ENCODE measurements at places on chromosomes 16 and 17.

GRCh38 chr16:21083729-21084268, 66.8 kb downstream of the DNAH3 start:
- DNase-seq, result peak; percentile 75

DNA sequence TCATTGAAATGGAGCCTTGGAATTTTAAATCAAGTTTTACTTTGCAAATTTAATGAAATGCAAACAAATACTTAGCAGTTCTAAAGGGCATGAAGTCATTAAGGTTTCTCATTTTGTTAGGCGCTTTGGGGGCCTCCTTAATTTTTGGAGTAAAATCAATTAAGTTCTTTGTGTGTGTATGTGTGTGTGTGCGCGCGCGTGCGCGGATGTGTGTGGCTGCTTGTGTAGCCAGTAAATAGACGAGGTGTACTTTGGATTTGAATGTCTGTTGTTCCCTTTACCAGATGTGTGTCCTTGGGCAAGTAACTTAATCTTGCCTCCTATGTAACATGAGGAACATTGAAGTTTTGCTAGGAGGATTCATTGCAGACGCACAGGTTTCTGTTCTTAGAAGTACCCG, 1051.4 kb upstream of the EEF2KMT start:
- no peak for DNase-seq

- no peak for DNase-seq
Measured at GRCh38 chr16:23141959-23142740, 7.1 kb downstream of the USP31 start.

DNA sequence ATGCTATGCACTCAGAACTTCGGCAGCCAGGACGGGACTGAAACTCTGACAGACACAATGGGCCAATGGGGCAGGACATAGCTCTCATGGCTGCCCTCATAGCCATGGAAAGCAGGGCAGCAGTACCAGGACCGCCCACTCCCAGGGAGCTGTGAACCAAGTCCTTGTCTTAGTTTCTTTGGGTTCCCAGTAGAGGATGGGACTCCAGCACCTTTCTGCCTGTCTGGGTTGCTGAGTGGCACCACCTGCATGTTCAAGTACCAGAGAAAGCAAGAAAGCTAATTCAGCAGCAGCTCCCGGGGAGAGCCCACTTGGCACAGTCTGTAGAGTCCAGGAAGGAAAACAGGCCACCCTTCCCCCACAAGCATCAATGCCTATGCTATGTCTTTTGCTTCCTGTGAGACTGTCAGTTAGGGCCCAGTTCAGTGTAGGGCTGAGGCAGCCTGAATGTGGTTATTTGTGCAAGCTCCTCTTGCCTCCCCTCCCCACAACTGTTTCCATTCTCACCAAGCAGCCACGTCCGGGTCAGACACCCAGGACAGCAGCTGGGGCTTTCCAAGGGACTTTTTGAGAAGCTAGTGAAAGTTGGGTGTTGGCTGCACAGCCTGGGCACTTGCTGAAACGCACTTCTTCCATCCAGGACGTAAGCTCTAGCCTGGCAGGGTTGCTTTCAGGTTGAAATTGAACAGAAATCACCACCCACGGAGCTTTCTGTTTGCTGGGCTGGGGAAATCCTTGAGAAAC, 7.8 kb downstream of the SUPT4H1 start:
- no peak for DNase-seq

GRCh38 chr16:598823-599739, 9.2 kb downstream of the RAB40C start:
- DNase-seq, result no peak

- no peak for DNase-seq
Measured at GRCh38 chr16:84291226-84291625, 3.5 kb upstream of the WFDC1 start.

DNA sequence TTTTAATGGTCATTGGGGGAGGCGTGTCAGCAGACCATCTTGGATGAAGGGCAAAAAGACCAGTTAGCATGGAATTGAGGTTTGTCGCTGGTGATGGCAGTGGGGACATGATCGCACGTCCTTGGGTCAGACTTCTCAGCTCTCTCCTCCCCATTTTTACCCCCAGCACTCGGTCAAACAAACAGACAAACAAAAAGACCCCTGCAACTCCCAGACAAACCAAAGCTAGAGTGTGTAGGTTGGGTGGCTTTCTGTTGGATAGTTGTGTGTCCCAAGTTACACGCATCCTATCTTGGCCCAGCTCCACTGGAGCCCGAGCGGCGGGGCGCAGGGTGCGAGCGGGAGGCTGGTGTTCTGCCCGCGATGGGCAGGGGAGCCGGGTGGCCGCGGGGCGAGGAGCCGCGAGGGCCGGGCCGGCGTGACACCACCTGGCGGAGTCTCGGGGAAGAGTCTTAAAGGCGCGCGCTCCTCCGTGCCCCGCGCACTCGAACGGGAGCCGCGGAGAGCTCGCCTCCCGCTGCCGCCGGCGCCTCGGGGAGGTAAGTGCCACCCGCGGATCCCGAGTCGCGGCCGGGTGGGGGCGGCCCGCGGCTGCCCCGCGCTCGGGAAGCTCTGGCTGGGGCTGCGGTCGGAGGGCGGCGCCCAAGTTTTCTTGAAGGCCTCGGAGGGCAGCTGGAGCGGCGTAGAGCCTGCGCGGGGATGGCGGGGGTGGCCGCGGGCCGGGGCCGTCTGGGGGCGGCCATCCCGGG, 18.5 kb upstream of the NTN1 start:
- no peak for DNase-seq

DNA sequence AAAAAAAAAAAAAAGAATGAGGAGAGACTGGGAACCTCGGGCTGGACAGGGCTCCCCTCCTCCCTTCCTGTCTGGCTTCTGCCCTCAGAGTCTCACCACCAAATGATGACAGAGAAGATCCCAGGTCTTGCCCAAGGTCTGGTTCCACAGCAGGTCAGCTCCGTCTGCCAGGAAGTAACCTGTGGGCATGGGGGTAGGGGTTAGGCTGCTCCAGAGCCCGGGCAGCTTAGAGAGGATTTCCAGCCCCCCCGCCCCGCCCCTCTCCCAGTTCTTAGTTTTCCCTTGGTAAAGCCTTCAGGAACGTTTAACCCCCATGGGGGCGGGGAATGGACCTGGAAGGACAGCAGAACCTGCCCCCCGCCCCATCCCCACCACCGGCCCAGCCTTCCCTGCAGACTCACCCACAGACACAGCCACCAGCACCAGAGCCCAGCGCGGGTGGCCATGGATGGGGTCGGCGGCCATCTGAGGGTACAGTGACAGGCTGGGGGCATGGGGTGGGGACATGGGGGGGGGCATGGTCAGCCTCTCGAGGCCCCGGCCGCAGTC, 700 bp downstream of the TLCD2 start:
- DNase-seq, result no peak

DNA sequence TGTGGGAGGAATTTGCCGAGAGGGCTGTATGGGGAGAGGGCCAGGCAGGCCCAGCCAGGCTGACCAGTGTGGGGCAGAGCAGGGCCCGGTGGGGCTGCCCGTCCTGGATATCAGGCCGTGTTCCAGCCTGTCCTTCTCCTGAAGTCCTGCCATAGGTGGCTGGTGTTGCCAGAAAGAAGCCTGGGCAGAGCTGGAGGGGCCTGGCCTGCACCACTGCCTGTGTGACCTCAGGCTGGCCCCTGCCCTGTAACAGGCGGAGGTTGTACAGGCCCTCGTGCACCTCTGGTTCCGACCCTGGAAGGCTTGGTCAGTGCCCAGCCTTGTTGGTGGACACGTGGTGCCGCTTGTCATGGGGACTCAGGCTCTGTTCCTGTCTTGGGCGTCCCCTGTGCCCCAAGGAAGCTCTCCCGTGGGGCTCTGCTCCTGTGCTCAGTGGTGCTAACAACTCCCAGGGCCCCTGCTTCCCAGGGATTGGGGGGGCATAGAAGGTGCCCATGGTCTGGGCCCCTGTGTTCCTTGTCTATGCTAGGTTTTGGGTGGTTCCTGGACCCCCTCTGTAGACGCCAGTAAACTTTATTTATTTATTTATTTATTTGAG, 33.3 kb downstream of the ADCY7 start:
- DNase-seq, result no peak

DNA sequence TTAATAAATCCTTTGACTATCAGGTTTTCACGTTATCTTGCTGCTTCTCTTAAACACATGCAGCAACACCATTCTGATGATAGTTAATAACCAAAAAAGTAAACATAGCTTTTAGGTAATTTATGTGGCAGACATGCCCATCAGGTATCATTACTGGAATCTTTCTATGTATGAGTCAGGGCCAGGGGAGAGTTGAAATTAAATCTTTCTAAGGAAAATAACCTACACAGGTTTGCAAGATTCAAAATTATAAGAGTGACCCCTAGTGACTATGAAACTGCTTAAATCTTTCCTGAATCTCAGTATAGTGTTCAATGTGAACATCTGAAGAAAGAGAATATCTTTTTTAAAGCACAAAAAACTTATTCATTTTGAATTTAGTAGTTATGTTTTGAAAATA, 666.6 kb downstream of the CDH11 start:
- DNase-seq, result no peak

DNA sequence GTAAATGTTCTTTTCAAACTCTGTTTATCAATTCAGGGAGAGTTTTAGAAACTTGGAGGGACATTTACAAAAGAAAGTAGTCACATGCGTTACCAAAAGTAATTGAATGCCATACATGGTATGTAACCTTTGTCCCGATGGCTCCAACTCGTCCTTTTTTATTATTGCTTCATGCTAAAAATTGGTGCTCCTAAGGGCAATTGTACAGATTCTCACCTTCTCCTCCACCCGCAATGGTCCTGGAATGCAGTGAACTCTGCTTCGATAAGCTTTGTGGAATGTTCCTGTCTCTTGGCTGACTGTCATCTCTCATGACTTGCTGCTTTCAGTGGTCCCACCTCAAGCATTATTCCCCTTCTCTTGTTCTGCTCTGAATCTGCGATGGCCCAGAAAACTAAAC, 20.9 kb downstream of the GNAO1 start:
- no peak for DNase-seq

- no peak for DNase-seq
Measured at GRCh38 chr16:75354170-75354569, 79.1 kb downstream of the CFDP1 start.

DNA sequence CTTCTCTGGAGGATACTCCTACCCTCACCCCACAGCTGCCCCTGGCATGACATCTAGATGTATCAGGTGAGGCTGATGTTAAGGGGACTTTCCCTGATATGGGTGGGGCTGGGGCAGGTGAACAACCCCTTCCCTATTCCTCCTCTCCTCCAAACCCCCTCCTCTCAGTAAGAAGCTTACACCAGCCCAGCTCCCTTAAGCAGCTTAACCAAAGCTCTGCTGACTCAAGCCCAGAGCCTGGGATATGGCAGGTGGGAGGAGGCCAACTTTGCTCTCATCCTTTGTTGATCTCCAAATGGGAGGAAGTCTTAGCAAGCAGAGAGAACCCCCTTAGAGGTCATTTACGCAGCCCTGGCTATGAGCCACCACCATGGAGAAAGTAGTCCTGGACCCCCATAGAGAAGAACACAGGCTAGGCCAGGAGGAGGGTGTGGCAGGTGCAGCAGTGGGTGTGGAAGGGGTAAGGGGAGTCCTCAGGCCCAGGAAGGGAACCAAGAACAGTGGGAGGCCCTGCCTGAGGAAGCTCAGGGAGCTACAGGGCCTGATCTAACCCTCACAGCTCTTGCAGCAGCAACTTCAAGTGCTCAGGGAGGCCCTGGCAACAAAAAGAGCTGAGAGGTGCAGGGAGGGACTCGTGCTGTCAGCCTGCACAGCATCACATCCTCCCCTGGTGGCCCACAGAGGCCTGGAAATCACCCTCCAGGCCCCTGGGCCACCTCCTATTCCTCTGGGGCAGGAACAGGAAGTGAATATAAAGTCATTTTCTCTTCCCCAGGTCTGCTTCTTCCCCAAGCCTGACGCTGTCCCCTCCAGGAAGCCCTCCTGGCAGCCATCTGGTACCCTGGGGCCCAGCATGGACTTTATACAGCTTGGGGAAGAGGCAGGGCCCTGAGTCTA, 2.9 kb downstream of the UNC119 start:
- DNase-seq, result no peak

- DNase-seq, result no peak
Measured at GRCh38 chr17:80980397-80981061, 11.1 kb upstream of the CHMP6 start.

- no peak for DNase-seq
Measured at GRCh38 chr16:70269471-70269870, 17.7 kb upstream of the EXOSC6 start.

DNA sequence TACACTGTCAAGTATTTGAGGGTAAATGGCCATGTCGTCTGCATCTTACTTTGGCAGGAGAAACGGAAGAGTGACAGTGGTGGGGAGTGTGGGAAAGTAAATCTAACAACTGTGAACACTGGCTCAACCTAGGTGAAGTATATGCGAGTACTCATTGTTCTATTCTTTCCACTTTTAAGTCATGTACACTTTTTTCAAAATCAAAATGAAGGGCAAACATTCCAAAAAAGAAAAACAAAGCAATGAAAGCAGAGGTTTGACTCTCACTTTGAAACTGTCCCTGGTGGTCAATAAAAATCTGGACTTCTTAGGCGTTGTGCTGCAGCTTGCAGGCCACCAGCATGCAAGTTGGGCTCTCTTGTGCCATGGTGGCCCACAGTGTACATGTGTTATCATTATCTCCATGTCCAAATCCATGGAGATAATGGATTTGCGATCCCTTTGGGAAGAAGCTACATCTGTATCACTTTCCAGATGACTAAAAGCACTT, 32.7 kb downstream of the STAT5B start:
- DNase-seq, result no peak

GRCh38 chr16:89442990-89443726, 47.2 kb downstream of the ANKRD11 start:
- DNase-seq, result peak; percentile 64

DNA sequence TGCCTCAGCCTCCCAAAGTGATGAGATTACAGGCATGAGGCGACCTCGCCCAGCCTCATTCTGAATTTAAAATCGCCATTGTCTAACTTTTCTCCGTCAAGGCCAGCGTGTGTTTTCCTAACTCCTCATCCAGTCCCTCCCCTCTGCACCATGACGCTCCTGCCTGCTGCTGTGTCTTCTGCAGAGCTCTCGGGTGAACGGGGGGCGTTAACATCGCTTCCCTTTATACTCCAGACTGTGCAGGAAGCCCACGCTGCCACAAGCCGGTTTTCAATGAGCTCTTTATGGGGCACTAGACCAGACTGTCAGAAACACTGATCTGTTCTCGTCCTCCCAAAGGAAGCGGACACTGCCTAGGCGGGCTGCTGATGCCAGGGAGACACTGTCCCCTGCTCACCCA, 13.2 kb downstream of the AANAT start:
- DNase-seq, result no peak

- no peak for DNase-seq
Measured at GRCh38 chr17:66915204-66915611, 49.3 kb upstream of the CACNG4 start.

- peak; percentile 95 for DNase-seq
Measured at GRCh38 chr16:4475880-4476788, at the start of gene HMOX2. TSS of gene HMOX2 (plus strand) at chr16:4476398. CDS start at chr16:4505525, 29,127 bp downstream.

All from erythroblast (primary cell).